Non-pigmented ciliary epithelial cell (primary cell): ENCODE measurements at places on chromosomes 16 and 17.

DNA sequence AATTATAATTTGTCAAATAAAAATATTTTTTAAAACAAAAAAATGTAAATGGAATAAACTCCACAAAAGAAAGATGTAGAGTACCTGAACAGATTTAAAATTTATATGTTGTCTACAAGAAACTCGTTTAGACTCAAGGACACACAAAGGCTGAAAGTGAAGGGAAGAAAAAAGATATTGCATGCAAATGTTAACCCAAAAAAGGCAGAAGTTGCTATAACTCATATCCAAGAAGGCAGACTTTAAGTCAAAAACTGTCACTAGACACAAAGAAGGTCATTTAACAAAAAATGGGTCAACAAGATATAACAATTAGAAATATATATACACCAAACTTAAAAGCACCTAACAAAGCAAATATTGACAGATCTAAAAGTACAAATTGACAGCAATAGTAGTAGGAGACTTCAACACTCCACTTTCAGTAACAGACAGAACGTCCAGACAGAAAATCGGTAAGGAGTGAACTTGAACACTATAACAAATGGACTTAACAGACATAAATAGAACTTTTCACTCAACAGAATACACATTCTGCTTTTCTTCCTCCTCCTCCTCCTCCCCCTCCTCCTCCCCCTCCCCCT lies 40.8 kb upstream of the MYLK3 start:
- DNase-seq, result no peak

DNA sequence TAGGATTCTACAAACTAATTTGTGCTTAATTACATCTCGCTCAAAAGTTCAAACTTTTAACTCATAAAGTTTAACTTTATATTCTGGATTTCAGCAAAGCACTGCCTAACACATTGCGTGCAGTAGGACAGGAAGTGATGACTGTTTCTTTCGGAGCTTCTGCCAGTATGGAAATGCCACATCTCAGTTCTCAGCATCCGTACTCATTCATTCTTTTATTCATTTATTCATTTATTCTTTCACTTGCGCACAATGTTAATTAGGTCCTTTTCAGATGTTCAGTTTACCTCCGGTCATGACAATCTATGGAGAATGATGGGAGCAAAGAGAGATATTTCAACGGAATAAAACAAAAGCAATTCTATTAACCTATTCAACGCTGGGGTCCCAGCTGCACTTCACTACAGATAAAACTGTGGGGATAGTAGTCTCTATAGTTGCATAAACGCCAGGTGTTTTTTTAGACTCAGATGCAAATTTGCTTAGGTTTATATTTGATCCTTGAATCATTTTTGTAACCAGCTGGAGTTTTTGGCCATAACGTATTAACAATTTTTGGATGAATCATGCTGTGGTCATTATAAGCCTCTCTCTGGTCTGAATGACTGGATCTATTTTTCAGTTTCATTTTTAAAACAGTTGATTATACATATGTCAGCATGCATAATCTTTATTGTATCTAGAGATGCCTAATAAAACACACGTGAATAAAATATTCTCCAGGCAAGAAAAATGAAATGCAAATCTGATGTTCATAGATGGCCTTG lies 143.9 kb downstream of the KCNJ2 start:
- no peak for DNase-seq

- DNase-seq, result no peak
Observed at GRCh38 chr16:14186007-14186794, 115.1 kb downstream of the MRTFB start.

DNA sequence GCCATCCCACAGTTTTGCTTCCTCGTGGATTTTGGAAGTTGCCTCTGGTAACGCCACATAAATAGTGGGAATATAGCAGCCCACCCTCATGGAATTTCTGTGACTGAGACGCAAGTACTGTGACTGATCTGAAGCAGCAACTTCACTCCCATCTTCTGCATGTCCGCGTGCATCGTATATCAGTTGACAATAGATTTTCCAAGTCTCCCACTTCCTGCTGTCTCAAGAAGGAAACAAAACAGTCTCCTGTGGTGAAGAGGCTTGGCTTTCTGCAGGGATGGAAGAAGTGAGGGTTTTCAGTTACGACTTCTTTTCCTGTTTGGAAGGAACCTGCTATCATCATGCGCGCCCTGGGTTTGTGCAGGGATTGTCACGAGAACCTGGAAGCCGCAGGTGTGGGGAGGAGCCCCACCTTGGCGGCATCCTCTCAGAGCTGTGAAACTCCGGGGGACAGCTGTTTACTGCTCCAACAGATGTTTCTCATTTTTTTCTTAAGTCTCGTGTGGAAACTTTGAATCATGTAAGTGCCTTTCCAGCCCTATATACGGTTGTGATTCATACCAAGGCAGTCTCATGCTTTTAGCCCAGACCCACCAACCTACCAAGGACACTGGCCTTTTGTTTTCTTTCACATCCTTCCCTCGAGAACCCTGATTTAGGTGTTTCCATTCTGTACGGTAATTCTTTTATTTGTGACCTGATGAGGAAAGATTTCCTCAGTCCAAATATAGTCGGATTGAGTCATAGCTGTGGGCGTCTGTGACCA lies 57.5 kb downstream of the WIPI1 start:
- no peak for DNase-seq

DNA sequence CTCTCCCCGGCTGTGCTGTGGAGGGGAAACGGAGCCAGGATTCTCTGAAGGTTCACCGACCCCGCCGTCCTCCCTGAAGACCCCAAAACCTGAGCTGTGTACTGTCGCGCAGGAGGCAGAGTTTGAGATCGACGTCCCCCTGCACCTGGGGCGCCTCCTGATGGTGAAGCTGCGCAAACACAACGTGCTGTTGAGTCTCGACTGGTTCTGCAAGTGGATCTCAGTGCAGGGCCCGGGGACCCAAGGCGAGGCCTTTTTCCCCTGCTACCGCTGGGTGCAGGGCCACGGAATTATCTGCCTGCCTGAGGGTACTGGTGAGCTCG lies 62.6 kb upstream of the TEKT1 start:
- no peak for DNase-seq

GRCh38 chr17:19384723-19385391 lies 2.1 kb downstream of the MFAP4 start:
- peak; percentile 35 for DNase-seq

- DNase-seq, result no peak
Observed at GRCh38 chr16:64437706-64438324, 684.0 kb downstream of the CDH11 start.

DNA sequence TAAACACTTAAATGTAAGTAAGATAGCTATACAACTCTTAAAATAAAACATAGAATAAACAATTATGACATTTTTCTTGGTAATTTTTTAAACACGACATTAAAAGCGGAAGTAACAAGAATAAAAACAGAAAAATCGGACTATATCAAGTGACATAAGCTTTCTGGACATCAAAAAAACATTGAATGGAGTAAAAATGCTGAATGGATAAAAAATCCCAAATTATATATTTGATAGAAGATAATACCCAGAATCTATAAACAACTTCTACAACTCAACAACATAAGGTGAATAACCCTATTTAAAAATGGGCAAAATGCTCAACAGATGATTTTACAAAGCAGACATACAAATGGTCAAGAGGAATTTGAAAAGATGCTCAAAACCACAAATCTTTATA lies 1866.5 kb downstream of the TP53TG3F start:
- DNase-seq, result no peak
